ENCODE measurements at places on chromosomes 5 and 9.
A peak's percentile ranks its signal among the peaks of the same experiment; 100 is the strongest.

DNA sequence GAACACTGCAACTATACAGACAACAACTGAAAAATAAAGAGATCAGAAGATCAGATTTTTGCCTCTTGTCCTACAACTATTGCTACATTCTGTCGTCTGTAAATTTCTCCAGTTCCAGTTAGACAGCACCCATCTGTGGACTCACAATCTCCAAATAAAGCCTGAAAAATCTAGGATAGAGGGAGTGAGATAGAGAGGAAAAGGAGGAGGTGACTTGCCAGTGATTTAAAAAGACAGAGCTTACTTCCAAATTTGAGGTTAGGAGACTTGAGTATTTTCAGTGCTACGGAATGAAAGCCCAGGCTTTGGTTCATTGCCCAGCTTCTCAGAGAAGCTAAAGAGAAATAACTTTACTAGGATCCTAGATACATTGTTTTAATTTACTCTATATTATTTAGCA is 63.6 kb downstream of the PTCD2 start:
- no peak for DNase-seq

DNA sequence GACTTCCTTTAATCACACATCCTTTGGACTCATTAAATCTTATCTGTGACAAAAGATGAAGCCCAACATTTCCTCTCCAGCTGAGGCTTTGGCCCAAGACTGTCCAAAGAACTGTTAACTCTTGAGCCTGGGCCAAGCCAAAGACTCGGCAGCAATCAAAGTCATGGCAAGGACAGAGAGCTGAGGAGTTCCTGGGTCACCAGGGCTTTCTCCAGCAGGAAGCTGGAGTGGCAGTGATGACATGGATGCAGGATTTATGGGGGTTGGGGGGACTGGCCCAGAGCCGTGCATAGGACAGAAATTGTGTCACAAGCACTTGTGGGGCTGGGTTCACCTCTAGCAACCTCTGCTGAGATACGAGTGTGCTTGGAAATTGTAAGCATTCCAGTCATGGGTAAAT is 440.3 kb downstream of the PLK2 start:
- DNase-seq: no peak

GRCh38 chr5:132300577-132301343 is 6.6 kb downstream of the SLC22A4 start:
- DNase-seq: no peak

GRCh38 chr5:25458628-25459027 is 813.9 kb upstream of the CDH10 start:
- DNase-seq: no peak

DNA sequence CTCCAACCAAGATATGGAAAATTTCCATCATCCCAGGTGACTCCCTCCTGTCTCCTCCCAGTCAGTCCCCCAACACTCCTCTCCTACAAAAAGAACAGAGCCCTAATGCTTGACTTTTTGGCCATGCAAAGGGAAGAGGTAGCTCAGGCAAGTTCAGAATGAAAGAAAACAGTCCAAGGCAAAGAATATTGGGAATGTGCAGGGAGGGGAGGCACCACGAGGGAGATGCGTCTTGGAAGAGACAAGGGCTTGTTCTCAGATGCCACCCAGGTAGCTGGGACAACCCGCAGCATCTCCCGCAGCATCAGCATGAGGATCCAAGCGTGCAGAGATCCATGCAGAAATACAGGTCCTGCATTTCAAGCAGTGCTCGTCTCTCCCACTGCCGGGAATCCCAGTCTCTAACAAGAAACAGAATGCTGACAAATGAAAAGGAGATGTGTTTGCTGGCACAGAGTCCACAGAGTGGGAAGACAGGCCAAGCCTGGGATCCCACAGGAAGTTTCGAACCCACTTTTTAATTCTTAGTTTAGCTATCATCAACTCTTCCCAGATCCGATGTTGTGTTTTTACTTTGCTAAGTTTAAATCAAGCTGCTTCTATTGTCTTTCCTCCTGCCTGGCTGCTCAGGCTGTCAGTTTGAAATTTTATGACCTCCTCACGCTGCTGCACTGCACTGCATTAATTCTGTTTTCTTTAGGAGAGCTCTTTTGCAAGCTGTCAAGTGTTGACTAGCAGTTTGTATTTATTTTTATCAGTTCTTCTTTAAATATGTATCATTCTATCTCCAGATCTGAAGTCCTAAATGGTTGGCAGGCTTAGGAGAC is 86.8 kb upstream of the OSMR start:
- DNase-seq: no peak

DNA sequence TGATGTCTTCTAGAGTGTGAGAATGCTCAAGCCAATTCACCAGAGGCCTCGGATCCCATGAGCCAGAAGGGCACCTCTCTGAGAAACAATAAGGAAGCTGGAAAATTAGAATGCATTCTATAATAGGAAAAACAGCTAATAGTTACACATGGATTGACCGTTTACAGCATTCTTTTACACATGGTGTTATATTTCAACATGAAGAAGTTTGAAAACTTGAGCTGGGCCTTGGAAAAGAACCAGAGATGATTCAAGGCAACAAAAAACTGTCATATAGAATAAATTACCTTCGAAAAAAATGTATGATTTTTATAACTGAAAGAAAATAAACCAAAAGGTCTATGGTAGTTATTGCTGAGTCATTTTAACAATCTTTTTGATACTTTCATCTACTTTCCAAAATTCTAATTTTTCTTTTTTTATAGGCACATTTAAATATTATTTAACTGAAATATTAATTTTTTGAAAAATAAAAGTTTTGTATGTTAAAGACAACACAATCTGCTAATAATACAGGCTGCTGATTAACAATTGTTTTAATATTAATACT is 6.2 kb downstream of the SH3TC2 start:
- DNase-seq: no peak

- DNase-seq: no peak
Measured at GRCh38 chr9:117340422-117340821, 74.4 kb downstream of the ASTN2 start.

- DNase-seq: no peak
Measured at GRCh38 chr5:74017112-74017511, 391.1 kb downstream of the ARHGEF28 start.

GRCh38 chr9:109328978-109329637 is 8.2 kb upstream of the EPB41L4B start:
- DNase-seq: no peak

DNA sequence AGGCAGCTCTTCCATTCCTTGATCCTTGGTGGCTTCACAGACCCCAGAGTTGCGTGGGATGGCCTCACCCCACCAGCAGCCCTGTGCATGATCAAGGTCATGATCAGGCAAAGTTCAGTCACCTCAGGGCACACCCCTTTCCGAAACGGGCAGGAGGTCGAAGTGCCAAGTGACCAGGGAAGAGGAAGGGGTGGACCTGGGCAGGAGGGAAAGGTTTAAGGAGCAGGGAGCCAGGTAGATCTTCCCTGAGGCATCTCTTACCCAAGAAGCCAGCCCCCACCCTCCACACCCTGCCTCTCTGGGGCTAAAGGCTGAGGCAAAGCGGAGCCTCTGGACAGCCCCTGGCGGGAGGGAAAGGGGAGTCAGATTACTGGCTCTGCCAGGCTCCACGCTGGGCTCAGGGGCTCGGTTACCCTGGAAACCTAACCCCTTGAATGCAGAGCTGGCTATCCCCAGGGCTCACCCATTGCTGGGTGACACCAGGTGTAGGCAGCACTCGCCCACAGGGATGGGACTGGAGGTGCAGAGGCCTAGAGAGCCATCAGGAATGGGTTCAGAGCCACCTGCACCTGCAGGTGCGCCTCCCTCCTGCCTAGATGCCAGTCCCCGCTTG is 3.6 kb downstream of the MGAT4B start:
- no peak for DNase-seq

- no peak for DNase-seq
Measured at GRCh38 chr5:147743678-147744374, 38.7 kb downstream of the JAKMIP2 start.

- no peak for DNase-seq
Measured at GRCh38 chr9:17191082-17191481, 56.2 kb downstream of the CNTLN start.

- no peak for DNase-seq
Measured at GRCh38 chr5:175141421-175141820, 302.6 kb downstream of the DRD1 start.

DNA sequence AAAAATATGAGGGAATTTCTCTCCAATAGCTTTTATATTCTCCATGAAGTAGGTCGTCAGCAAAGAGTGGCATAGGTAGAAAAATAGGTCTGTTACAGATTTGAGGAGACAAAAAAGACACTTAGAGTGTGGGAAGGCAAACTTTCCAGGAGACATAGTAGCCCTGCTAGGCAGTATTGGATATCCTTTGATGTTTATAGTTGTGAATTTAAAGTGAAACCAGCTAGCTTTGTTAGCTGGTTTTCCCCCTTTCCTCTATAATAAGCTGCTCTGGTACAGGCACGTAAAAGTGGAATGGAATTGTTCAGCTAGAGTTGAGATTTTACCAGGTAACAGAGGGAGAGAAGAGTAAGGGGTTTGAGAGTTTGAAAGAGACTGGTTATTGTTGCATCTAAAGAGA is 17.1 kb upstream of the APC start:
- no peak for DNase-seq

- no peak for DNase-seq
Measured at GRCh38 chr5:101728933-101729332, 567.2 kb downstream of the SLCO4C1 start.

DNA sequence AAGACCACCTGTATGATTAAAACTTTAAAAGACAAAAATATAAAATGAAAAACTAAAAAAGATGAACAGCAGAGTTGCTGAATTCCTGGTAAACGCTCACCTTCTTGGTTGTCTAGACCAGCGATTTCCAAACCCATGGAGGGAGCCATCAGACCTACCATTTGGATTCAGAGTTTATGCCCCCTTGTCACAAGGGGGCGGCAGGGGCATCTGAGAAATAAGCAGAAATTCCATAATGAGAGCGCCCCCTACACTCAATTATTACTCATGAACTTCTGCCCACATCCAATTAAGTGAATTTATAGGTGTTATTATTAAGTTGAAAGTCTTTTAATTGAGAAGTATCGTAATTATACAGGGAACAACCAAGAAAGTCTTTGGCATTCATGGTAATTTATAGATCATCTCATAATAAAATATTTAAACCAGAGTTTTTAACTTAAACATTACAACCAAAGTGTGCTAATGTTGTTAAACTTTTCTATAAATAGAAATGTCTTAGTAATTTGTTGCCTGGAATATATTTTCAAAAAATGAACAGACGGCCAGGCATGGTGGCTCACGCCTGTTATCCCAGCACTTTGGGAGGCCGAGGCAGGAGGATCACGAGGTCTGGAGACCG is 35.2 kb upstream of the SPATA31C2 start:
- peak; percentile 4 for DNase-seq

DNA sequence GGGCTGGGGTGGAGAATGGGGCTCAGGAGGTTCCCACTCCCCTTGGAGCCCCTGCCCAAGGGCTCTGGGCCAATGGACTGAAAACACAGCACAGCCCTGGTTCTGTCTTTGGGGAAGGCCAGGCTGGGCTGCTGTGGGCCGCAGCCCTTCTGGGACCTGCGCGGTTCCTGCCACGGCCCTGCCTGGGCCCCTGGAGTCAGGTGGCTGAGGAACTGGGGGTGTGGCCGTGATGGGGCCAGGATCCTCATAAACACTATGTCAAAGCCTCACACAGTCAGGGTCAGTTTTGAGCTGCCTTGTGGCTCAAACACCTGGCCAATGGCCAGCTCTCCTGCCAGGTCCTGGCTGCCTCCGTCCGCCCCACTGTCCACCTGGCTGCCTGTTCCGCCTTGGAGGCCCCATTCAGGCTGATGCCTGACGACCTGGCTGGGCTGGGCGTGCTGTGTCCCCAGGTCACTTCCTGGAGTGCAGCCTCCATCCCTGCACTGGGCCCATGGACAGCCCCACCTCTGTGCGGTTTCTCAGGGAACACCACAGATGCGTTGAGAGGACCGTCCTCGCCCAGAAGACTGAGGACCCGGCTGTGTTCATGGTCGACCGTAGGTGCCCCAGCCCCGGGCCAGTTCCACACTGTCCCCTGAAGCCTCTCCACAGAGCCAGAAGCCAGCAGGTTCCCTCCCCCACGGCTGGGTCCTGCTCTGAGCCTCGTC is 27.5 kb downstream of the PAEP start:
- no peak for DNase-seq

- no peak for DNase-seq
Measured at GRCh38 chr9:131233995-131234394, 42.3 kb downstream of the FAM78A start.

DNA sequence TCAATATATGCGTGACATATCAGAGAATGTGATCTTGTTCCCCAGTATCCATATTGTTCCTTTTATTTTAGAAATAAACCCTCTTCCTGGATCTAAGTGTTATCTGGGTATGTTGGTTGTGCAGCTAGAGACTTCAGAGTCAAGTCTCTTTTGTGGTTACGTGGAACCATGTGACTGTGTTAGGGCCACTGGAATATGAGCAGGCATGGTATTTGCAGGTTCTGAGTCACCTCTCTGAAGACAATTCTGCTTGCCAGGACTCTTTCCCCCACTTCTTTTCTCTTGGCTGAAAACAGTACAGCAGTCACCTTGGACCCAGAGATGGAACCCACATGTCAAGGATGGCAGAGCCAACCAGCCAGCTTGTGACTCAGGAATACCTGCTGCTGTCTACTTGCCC is 59.7 kb downstream of the ATP10B start:
- no peak for DNase-seq

Measured in NCI-H1930 (cell line).